ENCODE measurements at places on chromosomes 5 and 9. TPM values are rescaled to one million over a fixed set of nuclear protein-coding genes. Genes with fewer than 3 reads are reported as not detected.

The CTXN3 gene
- not detected for total RNA-seq

The CKMT2 gene
- total RNA-seq: 2.8 TPM

The MARCHF11 gene
- total RNA-seq: not detected

The IL7R gene
- 0.05 TPM for total RNA-seq

The ZNF474 gene
- total RNA-seq: 0.17 TPM

The MARCHF3 gene
- 1.0 TPM for total RNA-seq

The PCSK5 gene
- total RNA-seq: 57.4 TPM

The IL13 gene
- not detected for total RNA-seq

The SPATA31A6 gene
- not detected for total RNA-seq

The CDC25C gene
- total RNA-seq: 0.35 TPM

Measured in renal cortical epithelial cell (primary cell).